ENCODE measurements at places on chromosomes 1 and 21.

- peak; percentile 63 for DNase-seq
These were observed 14.5 kb downstream of the PDZK1IP1 start for GRCh38 chr1:47175227-47175934.

GRCh38 chr1:156692925-156693847, 12.2 kb downstream of the CRABP2 start:
- no peak for DNase-seq

DNA sequence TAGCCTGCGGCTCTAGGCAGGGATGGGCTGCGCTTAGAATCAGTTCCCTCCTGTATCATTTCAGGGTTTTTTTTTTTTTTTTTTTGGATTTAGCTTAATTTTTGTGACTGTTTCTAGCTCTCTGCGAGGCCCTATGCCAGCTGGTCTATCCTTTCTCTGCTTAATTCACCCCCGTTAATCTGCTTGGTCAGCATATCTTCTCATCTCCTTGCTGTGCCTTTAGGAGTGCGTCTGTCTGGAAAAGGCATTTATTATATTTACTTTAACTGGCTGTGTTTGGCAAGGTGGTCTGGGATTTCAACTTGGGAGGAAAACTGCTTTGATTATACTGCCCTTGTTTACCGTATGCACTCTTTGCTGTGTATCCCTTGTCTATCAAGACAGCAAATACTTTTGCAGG, 184.8 kb upstream of the KIAA0040 start:
- no peak for DNase-seq

DNA sequence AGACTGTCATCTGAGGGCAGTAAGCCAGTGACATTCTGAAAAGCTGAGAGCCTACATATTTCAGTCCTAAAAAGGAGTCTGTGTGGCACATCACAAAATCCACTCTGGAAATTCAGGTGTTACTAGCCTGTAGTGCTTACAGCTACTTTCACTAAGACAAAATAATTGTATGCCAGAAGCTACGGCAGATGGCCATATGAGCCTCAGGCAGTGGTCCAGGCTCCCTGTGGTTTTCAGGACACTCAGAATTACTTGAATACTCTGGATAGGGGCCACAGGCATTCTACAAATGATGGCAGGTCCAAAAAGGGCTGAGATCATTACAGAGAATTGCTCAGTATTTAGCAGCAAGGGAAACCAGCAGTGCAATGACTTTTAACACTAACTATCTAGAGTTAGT, 527.1 kb downstream of the MRPL39 start:
- no peak for DNase-seq

GRCh38 chr21:35563885-35564451, 496.4 kb downstream of the SETD4 start:
- DNase-seq: no peak

Measured in activated CD4-positive, alpha-beta T cell treated with anti-CD3 and anti-CD28 coated beads for 48 hours (primary cell).